ENCODE measurements at places on chromosomes 6 and 20.

DNA sequence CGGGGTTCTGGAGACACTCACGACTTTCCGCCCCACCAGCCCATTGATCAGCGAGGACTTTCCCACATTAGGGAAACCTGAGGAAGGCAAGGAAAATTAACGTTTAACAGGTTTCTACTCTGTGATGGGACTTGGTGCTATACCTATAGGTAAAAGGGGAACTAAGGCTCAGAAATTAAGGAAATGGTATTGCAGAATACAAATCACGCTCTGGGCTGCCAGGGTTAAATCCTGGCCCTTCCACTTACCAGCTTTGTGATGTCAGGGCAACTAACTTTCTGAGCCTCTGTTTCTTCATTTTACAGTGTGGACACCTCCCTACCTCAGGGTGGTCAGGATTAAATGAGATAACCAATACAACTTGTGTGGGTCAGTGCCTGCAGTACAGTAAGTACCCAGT lies 8.8 kb downstream of the GNL1 start:
- DNase-seq, result no peak

DNA sequence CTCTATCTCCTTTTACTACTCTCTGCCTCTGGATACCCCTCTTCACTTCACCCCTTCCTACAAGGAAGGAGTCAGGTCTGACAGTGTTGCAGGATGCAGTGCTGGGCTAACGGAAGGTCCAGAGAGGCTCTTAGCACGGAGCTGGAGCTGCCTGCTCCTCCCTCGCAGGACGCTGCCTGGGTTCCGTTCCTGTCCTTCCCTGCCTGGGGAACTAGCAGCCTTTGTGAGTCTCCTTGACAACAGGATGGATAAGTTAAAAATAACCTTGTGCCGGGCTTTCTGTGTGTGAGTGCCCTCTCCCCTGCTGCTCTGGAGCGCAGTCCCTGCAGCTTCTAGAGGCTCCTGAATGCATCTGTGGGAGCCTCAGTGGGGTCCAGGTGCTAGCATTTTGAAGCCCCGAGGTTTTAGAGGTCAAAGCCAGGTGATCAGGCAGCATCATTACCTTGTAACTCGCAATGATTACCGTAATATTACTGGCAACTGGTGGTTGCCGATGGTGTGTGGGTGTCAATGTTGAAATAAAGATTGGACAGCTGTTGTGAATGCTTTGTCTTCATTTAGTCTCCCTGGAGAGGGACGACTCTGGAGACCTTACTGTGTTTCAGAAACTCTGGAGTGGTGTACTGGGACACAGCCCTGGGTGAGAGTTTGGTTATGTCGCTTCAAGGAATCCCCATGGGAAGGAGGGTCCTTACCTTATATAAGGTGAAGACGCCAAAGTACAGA lies 44.4 kb downstream of the CDS2 start:
- no peak for DNase-seq

GRCh38 chr6:168828800-168829199 lies 387.8 kb downstream of the SMOC2 start:
- peak; percentile 2 for DNase-seq

DNA sequence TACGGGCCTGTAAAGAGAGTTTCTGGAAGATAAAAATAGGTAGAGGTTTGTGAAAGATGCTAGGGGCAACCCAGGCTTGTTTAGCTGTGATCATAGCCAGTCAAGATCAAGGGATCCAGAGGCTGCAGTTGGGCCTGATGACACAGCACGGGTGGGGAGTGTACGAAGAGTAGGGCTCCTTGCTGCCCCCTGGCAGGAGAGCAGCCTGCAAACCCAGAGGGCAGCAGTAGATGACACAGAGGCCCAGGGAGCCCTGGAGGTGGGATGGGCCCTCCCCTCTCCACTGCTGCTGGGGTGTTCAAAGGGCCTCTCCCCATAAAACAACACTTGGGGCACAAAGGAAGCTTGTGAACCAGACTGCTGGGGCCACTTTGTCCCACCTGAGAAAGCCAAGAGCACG lies 47.2 kb downstream of the VEGFA start:
- DNase-seq, result no peak

DNA sequence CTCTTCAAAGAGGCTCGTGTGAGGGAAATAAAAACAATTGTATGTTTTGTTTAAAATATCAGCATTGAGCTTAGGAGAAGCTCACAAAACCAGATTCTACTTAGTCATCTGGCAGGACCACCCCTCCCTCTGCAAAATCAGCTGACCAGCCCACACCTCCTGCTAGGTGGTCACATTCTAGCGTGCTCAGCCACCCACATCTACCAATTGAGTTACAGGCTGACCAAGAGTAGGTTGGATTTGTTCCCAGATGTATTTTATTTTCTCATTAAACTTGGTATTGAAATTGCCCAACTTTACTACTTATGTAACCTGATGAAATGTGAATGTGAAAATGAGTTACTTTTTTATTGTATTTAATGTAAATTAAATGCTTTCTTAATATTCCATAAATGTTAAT lies 56.2 kb downstream of the SLC22A2 start:
- DNase-seq, result no peak

- DNase-seq, result peak; percentile 70
Measured at GRCh38 chr6:144033816-144034735, 26.0 kb upstream of the PLAGL1 start.

GRCh38 chr6:167058261-167058660 lies 59.1 kb downstream of the CEP43 start:
- DNase-seq, result no peak

- DNase-seq, result no peak
Measured at GRCh38 chr20:61369731-61370520, 117.9 kb downstream of the CDH4 start.

- no peak for DNase-seq
Measured at GRCh38 chr6:169935348-169935718, 183.9 kb downstream of the ERMARD start.

DNA sequence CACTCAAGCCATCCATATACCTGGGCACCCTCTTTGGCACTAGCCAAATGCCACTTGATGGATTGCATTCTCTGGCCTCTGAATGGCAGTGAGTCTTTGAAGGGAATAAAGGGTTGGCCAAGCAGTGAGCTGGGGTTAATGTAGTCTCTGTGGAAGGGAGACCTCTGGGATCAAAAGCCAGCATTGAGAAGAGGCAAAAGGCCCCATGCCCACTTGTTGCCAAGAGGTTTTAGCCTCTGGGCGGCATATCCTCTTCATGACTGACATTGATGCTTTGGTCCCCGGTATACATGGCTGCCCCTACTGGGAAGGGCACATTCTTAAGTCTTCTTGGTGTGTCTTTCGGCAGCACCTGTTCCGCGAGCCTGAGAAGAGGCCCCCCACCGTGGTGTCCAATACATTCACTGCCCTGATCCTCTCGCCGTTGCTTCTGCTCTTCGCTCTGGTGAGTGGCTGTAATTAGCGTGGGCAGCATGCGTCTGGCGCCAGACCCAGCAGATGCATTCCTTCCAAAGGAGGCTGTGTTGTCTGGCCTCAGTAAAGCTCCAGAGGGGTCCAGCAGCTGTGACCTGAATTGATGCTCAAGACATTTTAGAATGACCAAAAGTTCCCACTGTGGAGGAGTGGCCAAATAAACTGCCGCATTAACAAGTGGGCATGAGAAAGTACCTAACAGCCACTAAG lies 29.5 kb downstream of the GHRH start:
- DNase-seq, result no peak

DNA sequence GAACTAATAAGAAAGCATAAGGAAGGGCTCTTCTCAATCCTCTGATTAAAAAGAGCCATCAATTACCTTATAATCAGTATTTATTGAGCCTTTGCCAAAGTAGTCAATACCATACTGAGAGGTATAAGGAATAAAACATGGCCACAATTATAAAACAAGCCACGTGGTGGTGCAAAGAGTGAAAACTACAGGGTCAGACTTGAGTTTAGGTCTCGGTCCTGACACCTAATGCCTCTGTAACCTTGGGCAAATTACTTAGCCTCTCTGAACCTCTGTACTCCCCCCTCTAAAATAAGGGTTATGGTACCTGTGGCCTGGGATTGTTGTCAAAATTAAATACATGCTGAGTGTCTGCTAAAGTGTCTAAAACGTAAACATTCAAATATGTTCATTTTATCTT lies 11.8 kb downstream of the TRIM10 start:
- DNase-seq, result no peak

DNA sequence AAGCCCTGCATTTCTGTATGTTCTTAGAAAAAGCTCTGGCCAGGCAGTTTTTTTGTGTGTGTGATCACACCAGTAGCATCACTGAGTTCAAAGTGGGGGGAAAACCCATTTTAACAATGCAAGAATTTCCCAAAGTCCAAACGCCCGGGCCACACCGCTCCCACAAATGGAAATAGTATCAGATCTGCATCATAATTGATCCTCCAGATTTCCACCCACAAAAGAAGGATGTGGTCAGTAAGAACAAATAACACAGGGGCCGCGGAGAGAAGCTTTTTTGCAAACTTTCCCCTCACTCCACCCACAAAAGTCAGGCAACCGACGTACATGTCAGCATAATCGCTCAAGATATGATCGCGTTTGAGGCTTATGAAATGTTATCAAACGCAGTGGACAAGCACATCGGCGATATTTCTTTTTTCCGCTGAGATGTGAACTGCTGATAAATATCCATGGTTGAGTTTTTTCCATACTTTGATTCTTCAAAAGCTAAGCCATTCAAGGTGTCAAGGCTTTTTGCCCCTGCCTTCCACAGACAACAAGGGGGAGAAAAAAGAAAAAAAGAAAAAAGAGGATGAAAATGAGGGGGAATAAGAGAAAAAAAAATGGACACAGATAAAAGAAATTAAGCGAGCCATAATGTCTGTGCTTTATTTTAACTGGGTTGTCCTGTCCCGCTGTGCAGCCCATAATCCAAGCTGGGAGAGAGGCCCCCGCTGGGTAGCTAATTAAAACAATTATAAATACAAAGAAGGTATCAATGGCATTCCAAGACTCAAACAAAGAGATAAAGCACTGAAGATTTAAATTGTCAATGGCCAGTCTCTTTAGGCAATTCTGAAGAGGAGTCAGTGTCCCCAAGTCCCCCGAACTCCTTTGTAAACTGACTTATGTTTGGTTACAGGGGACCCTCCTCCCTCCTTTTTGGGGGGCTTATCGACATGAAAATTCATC lies 143.5 kb downstream of the ZFP64 start:
- no peak for DNase-seq

DNA sequence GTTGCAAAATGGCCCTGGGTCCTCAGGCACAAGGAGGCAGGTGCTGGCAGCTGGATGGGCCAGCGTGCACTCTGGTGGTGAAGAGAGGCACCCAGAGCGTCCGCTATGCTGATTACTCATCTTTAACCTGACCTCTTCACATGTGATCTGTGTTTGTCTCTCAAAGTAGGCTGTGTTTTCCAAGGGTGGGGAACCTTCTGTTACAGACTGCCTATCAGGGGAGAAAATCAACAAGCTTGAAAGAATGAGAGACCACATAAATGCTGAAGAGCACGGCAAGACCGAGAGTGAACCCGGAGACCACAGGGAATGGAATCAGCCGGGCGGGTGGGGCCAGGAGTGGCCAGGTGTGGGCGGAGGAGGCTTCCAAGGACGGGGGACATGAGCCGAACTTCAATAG lies 16.2 kb downstream of the BNIP5 start:
- no peak for DNase-seq

- DNase-seq, result no peak
Measured at GRCh38 chr20:32465092-32465900, 107.2 kb downstream of the ASXL1 start.

DNA sequence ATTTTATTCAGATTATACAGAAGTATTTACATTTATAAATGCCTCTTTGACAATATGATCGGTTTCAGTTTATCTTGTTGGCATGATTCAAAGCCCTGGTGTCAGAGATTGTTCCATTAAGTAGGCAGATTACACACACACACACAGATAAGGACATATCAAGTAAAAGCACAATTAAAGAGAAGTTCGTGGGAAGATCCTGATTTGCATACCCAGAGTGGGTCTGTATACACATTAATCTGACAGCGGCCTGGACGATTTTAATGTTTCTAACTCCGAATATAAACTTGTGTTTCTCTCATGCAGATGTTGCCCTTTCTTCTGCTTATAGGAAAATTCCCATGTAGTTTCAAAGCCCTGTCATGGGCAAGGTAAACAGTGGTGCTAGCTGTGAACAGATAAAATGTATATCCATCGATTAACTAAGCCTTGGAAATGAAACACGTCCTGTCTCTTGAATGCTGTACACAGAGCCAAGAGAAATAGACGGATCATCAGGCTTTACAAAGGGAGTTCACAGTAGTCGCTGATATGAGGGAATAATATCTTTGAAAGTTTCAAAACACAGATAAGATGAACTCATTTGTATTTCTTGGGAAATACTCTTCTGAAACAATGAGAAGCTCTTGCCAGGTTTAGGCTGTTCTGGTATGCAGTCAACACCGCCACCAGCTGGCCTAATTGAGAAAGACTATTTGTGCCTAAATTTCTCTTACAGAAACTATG lies 108.2 kb upstream of the GMDS start:
- DNase-seq, result peak; percentile 42

DNA sequence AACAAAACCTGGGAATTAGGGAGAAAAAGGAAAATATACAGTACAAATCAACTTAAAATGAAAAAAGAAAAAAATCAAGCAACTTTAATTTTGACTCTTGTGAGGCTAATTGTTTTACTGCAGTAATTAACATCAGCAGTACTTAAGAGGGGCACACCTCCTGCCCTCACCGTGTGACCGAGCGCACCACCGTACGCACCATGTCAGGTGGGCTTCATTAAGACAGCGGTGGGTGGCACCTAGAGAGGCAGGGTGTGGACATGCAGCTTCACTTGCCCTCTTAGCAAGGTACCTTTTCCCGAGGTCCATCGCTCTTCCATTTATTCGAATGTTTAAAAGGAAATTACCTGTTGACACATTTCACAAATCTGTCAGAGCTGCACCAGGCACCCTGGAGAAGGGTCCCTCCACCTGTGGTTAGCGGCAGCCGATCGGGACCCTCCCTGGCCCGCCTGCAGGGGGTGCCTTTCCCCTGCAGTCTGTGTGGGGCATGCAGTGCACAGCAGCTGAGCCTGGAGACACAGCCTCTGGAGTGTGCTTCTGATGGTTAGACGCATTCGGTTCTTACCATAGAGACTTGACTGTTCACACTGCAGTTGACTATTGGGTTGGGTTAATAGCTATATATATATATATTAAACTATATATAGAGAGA lies 184.1 kb downstream of the TMEM242 start:
- no peak for DNase-seq

DNA sequence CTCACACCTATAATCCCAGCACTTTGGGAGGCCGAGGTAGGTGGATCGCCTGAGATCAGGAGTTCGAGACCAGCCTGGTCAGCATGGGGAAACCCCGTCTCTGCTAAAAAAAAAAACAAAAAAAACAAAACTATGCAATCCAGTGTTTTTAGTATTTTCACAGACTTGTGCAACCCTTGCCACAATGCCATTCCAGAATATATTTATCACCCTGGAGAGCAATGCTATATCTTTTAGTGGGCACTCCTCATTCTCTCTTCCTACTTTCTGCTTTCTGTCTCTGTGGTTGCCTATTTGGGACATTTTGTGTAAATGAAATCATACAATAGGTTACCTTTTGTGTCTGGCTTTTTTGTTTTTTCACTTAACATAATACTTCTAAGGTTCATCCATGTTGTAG lies 39.1 kb upstream of the MROH8 start:
- no peak for DNase-seq

DNA sequence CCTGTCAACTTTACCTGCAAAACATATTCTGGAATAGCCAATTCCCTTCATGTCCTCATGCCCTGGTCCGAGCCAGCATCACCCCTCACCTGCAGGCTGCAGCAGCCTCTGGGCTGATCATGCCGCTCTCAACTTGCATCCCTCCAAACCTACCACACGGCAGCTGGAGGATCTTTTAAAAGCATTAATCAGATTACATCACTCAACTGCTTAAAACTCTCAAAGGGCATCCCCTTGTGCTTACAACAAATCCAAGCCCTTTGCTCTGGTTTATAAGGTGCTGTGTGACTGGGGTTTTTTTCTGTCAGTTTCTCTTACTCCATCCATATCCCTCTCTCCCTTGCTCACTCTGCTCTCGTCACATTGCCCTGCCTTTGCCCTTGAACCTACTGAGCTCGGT lies 24.0 kb downstream of the CD40 start:
- DNase-seq, result no peak

All from fibroblast of skin of left biceps (primary cell).